ENCODE measurements at places on chromosomes 3 and 15.

DNA sequence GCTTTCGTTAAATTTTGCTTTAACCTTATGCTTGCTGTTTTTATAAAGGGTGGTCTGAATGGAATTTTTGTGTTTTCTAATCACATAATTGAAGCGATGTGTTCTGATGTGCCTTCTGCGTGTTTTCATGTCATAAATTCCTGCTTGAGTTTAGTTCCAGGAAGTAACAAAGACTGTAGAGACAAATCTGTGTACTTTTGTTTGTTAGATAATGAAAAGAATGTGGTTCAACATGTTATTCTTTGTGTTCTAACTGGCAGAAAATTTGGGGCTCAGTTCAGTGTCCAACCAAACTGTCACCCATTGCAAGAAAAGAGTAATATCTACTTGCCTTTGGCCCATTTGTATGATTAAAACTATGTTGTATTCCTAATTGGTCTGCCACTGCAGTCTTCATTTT is 324.0 kb downstream of the DIPK2A start:
- no peak for DNase-seq

DNA sequence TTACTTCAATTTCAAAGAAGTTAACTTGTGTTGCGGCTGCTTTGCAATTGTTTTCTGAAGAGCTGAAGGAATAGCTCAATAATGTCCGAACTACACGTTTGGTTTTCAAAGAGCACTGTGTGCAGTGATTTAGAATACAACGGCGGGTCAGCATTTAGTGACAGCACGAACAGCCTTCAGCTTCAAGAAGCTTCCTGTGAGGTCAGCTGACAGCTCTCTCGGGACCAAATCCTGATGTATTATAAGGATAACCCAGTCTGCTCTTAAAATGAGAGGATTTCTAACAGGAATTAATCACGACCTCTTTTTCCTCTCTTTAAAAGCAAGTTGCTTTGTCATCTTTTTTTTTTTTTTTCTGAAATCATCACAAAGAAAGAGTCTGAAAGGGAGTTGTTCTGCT is 97.9 kb upstream of the UNC13C start:
- no peak for DNase-seq

DNA sequence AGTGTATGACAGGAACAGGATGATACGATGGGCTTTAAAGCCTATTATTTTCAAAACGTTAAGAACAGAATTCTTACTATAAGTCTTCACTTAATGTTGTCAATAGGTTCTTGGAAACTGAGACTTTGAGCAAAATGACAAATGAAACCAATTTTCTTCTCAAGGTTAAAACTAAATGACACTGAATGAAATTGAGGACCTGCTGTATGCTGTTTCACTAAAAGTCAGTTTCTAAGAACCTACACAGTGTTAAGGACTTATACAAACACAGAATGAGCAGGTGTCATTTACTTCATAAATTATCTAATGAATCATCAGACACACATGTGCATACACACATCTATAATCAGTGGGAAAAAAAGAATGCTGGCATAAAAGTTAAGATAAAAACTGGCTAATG is 106.9 kb downstream of the RFTN1 start:
- no peak for DNase-seq

- no peak for DNase-seq
Observed at GRCh38 chr3:181369637-181370036, 342.1 kb upstream of the SOX2 start.

All from activated CD4-positive, alpha-beta T cell treated with anti-CD3 and anti-CD28 coated beads for 24 hours (primary cell).